Left hindlimb (tissue), 1 donor: ENCODE measurements at places on chromosomes 3 and 15.
A peak's percentile ranks its signal among the peaks of the same experiment; 100 is the strongest.

DNA sequence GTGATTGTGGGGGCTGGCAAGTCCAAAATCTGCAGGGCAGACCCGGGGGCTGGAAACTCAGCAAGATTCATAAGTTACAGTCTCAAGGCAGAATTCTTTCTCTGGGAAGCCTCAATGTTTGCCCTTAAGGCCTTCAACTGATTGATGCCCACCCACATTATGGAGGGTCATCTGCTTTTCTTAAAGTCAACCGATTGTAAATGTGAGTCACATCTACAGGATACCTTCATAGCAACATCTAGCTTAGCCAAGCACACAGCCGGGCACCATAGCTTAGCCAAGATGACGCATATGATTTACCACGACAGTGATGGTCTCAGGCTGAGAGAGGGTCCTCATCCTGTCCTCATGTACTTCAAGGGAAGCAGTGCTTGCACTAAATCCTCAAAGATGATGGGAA lies 43.5 kb downstream of the IDH2 start:
- DNase-seq: no peak

DNA sequence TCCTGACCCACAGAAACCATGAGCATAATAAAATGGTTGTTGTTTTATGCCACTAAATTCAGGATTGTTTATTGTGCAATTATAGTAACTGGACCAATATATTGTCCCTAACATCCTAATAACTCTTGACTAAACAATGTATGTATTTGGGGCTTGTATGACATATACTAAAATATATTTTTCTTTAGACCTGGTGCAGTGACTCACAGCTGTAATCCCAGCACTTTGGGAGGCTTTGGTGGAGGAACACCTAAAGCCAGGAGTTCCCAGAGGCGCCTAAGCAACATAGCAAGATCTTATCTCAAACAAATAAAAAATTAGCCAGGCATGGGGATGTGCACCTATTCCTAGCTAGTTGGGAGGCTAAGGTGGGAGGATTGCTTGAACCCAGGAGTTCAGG lies 180.4 kb downstream of the SUCNR1 start:
- DNase-seq: no peak

GRCh38 chr15:68537097-68537496 lies 41.7 kb upstream of the CORO2B start:
- DNase-seq: no peak

- no peak for DNase-seq
Measured at GRCh38 chr15:85756411-85757072, 38.2 kb downstream of the KLHL25 start.

- DNase-seq: no peak
Measured at GRCh38 chr3:81684751-81685395, 76.6 kb downstream of the GBE1 start.

DNA sequence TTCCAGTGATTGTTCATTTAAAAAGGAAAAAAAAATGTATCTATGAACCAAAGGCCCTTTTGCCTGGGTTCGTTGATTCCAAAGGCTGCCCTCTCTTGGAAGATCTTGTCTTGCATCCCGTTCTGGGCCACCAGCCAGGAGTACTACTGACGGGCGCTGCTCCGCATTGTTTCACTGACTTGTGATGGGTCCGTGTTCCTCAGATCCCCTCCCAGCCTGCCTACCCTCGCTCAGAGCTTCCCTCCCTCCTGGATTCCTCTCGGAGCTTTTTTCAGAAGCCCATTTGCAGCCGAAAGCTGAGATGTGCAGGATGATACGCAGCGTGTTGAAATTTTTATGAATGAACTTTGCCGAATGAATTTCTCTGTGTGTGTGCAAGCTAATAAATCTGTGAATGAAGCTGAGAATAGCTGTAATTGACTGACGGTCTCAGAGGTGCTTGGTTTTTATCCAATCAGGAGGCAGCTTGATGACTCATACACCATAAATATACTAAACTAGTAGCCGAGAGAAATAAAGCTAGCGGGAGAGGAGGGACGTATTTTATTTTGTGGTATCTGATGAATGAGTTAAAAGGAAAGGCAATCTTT lies at the start of gene SHC4:
Gene SHC4, minus strand, starts transcription at position 396 of the 590 bp plus-strand sequence. CDS start 904 bp downstream, outside the sequence.
- DNase-seq: peak; percentile 81

DNA sequence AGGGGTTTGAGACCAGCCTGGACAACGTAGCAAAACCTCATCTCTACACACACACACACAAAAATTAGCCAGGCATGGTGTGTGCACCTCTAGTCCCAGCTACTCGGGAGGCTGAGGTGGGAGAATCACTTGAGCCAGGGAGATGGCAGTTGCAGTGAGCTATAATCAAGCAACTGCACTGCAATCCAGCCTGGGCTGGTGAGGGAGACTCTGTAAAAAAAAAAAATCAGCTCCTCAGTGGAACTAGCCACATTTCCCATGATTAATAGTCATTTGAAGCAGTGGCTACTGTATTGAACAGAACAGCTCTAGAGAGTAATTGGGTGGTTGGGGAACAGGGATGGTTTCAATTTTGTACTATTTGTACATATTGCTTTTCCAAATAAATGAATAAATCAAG lies 11.5 kb upstream of the FBXO40 start:
- no peak for DNase-seq

- DNase-seq: no peak
Measured at GRCh38 chr3:153182501-153183293, 20.7 kb downstream of the RAP2B start.

DNA sequence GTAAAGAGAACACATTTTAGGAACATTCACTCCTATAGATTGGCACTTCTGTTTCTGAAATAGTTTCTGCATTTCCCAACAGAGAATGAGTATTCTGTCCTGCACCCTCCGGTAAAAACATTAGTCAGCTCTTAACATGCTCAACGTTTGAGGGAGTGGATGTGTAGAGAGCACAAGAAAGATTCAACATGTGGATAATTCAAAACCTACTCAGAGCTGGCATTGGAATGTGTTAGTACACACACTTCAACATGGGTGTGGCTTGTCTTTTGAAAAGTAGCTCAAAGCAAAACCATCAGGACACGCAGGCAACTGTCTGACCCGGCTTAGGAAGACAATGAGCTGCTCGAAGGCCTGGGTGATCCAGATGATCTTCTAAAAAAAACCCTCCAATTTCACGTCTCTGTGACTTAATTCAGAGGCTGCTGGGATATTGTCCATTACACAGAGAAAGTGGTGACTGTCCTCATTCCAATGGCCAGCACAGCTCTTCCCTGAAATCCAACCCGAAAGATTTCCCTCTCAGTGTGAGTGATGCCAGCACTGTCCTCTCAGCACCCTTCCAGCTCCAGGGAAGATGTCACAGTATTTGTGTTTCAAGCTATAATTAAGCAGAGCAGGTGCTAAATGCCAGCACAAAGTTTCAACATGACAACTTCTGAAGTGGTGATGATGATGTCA lies 18.1 kb downstream of the FBN1 start:
- DNase-seq: no peak

DNA sequence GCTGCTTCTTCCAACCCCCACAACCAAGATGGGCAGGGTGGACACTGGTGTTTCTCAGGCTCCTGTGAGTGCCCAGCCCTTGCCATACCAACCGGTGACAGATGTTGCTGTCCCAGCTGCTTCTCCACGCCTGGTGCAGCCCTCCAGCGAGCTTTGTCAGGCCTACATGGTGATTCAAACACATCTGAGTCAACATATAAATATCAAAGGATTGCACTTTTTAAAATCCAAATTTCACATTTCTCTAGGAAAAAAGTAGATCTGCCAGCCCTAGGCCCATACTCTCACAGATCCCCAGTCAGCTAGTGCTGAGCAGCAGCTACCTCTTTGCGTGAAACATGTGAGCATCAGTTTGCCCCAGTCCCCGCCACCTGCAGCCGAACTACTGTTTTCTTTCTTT lies 52.7 kb downstream of the RPN1 start:
- no peak for DNase-seq

DNA sequence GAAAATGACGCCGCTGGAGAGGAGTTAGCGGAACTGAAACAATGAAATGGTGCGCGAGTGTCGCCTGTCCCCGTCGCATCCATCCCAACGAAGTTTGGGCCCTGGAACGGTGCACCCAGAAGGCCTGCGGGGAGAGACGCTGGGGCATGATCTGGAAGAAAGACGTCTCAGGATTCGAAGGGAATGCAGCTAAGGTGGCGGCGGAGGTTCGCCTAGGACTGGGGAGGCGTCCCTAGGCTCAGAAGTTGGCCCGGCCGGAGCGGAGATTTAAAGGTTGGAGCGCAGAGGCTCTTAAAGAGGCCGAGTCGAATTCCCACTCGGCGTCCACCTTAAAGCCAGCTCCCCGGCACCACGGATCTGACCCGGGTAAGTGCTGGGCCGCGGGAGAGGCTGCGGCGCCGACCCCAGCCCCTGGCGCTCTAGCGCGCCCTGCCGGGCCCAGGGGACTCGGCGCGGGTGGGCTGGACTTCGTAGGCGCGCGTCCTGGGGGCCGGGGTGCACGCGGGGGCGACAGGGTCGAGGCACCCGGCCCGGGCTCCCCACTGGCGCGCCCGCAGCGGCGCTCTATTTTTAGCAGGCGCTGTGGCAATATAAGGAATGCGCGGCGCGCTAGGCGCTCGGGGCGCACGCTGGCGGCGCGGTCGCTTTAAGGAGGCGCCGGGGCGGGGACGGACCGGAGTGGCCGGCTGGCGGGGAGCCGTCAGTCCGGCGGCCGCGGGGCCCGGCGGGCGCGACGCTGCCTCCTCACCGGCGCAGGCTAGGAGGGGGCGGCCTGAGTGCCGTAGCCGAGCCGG lies at the start of gene MRAS:
Gene MRAS, plus strand, starts transcription at position 620 of the 794 bp plus-strand sequence. CDS start 24,305 bp downstream, outside the sequence.
- DNase-seq: peak; percentile 77

- DNase-seq: no peak
Measured at GRCh38 chr3:183807209-183807728, 18.1 kb downstream of the MAP6D1 start.

DNA sequence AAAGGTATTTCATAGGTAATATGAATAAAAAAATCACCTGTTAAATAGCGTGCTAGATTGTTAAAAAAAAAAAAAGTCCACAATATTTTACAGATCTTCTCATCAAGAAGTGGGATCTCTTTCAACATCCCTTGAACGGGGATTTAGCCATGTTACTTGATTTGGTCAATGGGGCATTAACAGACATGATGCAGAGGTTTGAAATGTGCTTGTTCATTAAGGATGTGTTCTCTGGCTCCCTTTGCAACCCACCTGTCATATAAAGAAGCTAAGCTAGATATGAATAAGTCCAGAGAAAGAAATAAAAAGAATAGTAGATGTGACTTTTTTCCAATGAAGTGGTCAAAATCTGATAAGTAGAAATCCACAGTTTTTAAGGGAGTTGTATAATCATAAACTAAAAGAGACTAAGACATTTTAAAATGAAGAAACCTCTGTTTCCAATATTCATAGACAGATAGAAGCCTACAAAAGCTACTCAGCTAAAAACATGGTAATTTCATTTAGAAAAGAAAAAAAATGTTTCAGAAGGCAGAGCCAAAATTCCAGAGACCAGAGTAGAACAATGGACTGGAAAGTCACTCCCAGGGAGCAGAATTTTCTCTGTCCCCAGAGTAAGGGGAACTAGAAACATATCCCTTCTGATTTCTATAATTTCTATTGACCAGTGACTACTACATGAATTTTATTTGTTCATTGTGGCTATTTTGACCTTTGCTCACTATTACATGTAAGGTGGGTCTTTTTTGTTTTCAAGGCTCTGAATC lies 79.2 kb downstream of the PLSCR2 start:
- DNase-seq: no peak

- DNase-seq: no peak
Measured at GRCh38 chr15:101463270-101463669, 26.2 kb downstream of the PCSK6 start.

GRCh38 chr15:100879061-100879463 lies 569 bp upstream of the ALDH1A3 start:
- peak; percentile 41 for DNase-seq

- no peak for DNase-seq
Measured at GRCh38 chr3:96017556-96017955, 796.8 kb upstream of the EPHA6 start.

GRCh38 chr3:98812851-98813374 lies 49.8 kb downstream of the ST3GAL6 start:
- DNase-seq: no peak

DNA sequence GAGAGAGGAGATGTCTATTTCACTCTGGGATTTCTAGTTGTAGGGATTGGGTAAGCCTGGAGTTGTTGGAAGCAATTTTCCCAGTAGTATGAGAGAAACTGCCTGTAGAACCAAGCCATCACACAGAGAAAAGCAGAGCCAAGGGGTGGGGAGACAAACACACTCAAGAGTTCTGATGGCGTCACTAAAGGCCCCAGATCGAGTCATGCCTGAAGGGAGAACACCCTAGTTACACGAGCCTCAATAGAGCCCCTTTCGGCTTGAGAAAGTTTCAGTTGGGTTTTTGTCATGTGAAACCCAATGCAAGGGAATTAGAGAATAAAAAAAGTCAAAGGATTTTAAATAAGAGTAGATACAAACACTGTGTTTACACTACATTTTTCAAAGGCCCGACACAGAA lies 66.1 kb upstream of the PFN2 start:
- no peak for DNase-seq

GRCh38 chr15:39235084-39235795 lies 345.6 kb upstream of the THBS1 start:
- DNase-seq: no peak

- DNase-seq: no peak
Measured at GRCh38 chr3:157816896-157817295, 289.3 kb downstream of the SHOX2 start.

DNA sequence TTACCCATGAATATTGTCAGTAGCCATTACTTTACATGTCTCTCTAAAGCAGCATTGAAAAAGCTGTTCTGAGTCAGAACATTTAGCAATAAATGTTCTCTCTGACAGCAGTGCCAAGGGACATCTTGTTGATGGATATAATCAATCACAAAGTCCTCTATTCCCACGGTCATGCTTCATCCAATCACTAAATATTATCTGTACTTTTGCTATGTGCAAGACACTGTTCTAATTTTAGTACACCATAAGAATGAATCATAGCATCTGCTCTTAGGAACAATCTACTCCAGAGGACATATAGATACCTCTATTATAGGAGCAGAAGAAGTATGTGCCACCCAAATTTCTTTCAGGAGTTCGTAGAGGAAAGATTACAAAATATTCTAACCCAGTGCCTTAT lies 142.5 kb upstream of the MBNL1 start:
- DNase-seq: no peak

DNA sequence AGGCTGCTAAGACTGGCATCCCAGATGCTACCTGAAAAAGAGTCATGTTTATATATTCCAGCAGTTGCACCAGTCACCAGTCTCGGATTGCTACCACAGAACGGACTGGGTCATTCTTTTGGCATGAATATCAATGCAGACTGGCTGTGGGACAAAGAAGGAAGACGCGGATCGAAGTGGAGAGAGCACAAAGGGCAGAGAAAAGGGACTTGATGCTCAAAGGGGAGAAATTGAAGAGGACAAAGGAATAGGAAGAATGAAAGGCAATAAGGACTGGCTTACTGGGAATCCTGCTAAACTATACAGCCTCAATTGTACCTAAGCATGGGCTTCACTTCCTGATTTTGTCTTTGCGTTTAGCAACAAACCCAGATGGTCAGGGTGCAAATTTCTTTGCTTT lies 15.3 kb upstream of the DIS3L start:
- no peak for DNase-seq
